MCF 10A (cell line): ENCODE measurements at places on chromosomes 3 and 15.
A peak's percentile ranks its signal among the peaks of the same experiment; 100 is the strongest.

DNA sequence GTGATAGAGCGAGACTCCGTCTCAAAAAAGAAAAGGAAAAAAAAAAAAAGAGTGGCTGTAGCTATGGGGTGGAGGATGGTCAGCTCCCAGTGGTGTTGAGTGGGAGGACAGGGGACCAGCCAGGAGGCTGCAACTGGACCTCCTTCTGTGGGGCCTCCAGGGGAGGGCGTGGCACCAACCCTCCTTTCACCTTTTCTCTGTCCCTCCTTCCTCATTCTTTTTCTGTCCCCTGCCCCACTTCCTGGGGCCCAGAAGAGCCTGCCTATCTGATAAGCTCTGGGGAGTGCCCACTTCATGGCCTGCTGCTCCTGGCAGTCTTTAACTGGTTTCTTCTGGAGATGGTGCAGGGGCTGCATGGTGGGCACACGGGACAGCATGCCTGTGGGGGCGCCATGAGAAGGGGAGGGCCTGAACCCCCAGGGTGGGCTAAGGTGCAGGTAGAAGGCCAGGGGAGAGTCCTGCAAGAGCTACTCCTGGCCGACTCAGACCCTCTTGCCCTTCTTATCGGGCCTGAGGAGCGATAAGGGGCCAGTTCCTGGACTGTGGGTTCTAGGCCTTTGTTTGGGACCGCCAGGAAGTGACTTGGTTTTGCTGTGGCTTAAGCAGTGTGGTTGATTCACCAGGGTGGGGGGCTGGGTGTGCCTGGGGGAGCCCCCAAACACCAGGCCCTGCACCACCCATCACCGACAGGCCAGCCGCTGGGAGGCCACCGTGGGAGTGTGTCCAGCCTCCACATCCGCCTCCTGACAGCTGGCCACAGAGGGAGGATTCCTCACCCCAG lies 49.4 kb upstream of the FLNB start:
- DNase-seq: no peak

GRCh38 chr3:194985031-194985578 lies 285.9 kb downstream of the XXYLT1 start:
- no peak for DNase-seq

GRCh38 chr3:3495611-3496010 lies 303.6 kb upstream of the LRRN1 start:
- no peak for DNase-seq

GRCh38 chr3:47803480-47804025 lies 615 bp downstream of the DHX30 start:
- no peak for DNase-seq

DNA sequence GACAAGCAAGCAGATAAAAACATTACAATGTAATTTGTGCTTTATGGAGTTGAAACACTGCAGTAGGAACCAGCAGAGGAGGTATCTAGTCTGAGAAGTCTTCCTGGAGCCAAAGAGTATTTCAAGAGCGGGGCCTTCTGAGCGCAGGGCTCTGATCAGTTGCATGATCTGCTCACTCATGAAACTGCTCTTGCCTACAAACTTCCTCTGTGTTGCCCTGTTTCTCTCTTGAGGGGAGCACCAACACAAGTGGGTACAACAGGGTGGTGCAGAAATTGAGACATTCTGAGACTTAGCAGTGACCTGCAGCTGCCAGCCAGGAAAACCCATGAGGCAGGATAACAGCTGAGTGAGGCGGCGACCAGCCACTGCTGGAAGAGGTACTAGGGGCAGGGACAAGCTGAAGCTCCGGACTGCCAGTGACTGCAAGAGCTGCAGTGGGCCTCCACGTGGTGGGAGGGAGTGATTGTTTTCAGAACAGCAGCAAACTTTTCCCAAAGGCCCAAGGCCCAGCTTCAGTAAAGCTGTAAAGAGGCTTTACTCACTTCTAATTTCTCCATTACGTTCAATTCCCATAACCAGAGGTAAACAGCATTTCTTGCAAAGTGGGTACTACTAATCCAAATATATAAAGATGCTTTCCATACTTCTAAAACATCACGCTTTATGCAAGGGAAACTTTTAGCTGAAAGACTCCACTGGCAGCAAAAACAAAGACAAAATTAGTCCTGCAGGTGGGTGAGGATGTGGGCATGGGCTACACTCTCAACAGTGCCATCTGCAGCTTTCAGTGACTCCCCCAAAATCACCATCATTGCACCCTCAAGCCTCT lies 69.0 kb upstream of the LPP start:
- no peak for DNase-seq

DNA sequence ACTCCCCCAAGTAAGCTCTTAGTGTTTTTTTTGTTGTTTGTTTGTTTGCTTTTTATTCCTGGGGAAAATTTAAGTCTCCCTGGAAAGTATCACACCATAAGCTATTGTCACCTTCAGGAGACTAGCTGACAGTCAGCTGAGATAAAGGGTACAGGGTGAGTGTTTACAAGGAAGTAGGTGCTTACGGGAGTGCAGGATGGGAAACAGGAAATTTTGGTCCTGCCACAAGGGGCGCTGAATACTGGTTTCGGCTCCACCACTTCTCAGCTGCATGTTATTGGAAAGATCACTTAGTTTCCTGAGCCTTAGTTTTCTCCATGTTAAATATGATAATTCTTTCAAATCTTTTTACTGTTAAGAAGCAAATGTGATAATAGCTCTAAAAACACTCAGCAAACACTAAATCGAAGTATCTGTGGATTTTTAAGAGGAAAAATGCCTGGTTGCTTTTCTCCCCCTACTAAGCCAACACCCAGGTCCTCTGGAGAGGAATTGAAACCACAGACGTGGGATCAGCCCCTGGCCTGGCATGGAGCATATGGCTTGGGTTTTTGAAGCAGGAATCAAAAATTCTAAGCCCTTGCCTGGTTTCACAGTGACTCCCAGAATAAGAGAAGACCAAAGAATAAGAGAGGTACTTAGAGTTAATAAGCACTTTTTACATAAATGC lies 90.7 kb downstream of the SCN11A start:
- peak; percentile 53 for DNase-seq

DNA sequence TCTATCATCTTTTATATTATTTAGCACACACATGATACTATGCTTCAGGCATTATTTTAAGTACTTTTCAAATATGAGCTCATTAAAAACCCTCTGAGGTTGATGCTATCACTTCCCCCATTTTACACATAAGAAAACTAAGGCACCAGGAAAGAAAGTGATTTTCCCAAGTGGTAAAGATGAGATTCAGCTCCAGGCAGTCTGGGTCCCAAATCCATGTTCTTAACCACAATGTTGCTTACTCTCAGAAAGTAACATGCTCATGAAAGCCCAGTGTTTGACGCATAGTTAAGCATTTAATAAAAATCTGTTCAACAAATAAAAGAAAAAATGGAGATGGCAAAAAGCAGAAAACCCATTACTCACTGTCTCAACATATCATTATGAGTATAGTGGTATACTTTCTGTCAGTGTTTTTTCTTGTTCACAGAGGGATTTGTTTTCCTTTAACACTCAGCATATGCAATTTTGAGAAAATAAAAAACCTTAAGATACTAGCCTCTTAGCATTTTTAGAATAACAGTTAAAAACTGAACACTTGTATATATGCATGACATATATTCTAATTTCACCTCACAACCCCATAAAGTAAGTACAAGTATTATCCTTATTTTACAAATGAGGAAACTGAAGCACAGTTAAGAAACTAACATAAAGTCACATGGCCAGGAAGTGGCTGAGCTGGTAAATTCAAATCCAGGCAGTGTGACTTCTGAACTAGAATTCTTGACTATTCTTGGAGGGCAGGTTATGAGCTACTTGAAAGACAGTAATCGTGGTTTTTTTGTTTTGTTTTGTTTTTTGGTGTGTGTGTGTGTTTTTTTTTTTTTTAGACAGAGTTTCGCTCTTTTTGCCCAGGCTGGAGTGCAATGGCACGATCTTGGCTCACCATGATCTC lies 10.4 kb downstream of the PEAK1 start:
- no peak for DNase-seq

DNA sequence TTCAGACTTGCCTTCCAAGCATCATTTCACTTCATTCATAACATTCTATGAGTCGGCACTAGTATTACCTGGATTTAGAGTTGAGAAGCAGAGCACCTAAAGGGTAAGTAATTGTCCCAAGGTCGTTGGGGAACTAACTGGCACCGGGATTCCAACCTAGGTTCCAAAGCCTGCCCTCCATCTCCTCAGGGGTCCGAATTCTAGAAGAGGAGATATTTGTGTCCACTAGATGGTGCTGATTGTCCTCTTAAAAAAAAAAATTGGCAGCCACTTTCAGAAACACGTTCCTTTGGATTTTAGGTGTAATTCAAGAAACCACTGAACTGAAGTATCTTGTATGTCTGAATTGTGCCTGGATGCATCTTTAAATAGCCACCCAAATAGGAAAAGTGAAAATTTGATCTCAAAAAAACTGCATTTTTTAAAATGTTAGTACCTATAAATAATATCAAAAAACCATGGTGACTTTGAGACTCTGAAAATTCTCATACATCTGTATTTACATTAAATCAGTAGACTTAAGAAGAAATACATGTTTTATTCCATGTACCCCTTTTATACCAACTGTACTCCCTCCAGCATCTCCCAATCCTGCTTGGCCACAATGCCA lies 3.9 kb upstream of the FSIP1 start:
- DNase-seq: peak; percentile 67

DNA sequence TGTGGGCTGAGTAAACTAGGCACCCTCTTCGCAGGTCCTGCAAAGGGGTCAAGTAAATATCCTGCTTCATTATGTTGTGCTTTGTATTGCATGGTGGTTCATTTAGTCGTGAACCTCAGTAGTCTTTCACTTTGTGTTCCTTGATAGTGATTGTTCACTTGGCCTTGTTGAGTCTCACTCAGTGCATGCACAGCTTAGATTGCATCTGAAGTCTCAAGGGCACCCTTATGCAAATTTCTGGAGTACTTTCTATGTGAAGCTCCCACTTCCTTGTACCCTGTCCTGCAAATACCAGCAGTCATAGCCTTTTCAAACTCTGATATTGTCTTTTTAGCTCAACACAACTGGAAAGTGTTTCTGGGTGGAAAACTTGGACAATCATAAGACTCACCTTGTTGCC lies 519.2 kb downstream of the NAALADL2 start:
- DNase-seq: no peak

DNA sequence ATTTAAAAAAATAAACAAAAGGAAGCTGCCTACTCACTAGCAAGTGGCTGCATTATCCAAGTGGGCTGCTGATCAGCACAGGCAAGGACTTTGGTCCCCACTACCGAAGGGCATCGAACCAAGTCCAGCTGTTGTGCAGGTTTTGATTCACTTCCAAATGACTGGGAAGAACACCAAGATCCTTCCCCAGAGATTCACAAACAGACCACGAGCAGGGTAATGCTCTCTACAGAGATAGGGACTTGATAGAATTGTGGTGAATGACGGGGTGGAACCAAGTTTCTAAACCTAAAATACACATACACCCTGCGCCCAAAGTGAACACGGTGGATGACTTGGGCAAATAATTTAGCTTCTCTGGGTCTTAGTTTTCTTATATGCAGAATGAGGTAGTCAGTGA lies 203.7 kb upstream of the ICE2 start:
- no peak for DNase-seq

DNA sequence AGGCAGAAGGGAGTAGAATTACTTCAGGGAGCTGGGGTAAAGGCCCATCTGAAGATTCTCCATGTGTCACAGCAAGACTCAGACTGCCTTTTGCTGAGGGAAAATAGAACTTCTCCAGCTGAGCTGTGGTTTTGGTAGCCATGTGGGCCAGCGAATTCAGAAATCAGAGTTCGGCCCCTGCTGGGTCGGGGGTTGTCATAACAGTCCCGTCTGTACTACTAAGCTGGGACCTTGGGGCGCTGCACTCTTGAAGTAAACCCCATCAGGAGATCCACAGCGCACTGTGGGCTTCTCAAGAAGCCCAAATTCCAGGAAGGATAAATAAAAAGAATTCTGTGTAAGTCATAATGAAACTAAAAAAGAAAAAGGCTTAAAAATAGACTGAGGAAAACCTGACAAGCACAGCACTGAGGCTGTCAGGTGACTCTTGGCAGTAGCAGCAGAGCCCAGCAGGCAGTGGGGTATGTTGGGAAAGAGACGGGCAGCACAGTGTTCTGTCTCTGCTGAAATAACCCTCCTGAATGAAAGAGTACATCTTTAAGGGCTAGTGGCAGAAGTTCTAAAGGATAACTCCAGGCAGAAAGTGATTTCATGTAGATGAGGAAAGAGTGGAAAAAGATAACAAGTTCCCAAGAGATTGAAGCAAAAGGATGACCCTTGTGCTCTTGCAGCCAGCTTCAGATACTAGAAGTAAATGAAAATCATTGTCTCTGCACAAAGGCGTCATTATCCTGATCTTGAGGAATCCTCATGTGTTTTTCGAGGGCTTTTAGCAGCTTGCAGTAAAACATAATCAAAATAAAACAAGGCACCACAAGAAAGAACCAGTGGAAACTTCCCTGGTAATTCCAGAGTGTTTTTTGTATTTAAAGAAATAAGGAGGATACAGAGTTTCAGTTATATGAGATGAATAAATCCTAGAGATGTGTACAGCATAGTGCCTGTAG lies 74.5 kb downstream of the RAB7A start:
- DNase-seq: no peak

DNA sequence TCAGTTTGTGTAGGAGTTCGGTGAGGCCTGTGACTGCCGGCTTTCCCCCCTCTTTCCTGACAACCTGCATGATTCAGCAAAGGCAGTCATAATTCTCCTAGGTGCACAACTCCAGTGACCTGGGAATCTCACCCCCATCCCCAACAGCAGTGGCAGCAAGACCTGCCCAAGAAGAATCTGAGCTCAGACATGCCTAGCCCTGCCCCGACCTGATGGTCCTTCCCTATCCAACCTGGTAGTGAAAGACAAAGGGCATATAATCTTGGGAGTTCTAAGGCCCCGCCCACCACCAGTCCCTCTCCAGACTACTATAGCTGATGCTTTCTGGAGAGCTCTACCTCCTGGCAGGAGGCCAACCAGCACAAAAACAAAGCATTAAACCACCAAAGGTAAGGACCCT lies 44.2 kb upstream of the ZBED2 start:
- no peak for DNase-seq

DNA sequence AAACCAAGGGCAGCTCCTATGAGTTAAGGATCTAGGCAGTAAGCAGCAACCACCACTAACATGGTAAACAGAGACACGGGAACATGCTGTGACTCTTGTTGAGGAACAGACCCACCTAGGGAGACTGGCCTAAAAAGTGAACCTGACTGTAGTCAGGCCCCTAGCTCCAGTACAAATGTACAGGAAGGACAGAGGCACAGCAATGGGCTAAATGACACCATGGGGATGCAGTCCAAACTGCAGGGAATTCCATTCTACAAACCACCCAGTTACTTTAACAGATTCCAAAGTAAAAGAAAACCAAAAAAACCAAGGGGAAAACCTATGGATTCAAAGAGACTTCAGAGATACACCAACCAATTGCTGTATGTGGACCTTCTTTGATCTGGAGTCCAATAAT lies 28.2 kb upstream of the CGNL1 start:
- no peak for DNase-seq

- no peak for DNase-seq
These were observed 37.0 kb downstream of the FEM1B start for GRCh38 chr15:68314563-68314962.

- peak; percentile 86 for DNase-seq
These were observed 124.3 kb downstream of the CHSY1 start for GRCh38 chr15:101127506-101128076.

GRCh38 chr3:154584974-154585373 lies 155.0 kb upstream of the GPR149 start:
- no peak for DNase-seq
